ENCODE measurements at places on chromosomes 7 and 10.
A peak's percentile ranks its signal among the peaks of the same experiment; 100 is the strongest.

DNA sequence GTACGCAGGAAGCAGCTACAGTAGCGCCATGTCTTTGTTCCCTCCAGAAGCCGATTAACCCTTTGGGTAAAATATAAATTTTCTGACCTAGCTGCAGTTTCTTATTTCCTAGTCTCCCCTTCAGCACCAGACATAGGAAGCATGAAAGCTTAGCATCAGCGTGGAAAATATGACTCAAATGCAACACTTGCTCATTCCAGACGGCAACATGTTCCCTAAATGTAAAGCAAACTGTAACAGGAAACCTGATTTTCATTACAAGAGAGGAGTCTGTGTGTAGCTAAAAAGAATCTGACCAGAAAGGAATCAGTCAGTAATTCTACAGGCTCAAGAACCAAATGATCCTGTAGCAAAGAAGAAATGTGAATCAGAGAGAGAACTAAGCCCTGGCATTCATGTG is 219.2 kb downstream of the C7orf25 start:
- DNase-seq: no peak

DNA sequence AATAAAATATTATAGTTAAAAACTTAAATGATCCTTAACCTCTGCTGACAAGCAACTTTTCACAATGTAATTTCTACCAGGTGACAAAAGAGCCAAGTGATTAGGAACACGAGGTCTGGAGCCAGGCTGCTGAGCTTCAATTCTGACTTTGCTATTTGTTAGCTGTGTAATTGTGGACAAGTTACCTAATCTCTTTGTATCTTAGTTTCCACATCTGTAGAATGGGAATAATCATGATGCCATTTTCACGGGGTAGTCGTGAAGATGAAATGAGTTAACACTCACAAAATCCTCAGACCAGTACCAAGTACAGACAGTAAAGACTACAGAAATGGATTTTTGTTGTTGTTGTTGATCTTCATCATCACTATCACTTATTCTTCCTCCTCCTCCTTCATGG is 144.5 kb downstream of the SLC25A13 start:
- DNase-seq: no peak

- no peak for DNase-seq
These were observed 13.6 kb upstream of the PRKAG2 start for GRCh38 chr7:151890355-151891004.

DNA sequence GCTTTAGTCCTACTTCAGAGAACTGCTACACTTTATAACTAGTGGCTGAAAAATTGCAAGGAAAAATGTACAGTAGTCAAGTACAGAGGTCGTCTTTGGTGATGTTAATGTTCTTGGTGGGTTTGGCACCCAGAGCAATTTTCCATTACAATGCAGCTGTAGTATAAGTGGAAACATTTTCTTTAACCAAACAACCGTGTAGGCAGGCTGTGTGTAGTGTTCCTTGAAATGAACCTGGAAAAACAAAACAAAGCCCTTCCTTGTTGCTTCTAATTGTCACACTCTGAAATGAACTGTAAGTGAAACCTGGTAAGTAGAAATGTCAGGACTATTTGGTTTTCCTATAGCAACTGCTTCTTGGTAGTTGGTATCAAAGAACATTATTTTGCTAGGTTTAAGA is 256.9 kb downstream of the MDFIC start:
- DNase-seq: no peak

- peak; percentile 53 for DNase-seq
These were observed 56.8 kb upstream of the FAM171A1 start for GRCh38 chr10:15427843-15428414.

DNA sequence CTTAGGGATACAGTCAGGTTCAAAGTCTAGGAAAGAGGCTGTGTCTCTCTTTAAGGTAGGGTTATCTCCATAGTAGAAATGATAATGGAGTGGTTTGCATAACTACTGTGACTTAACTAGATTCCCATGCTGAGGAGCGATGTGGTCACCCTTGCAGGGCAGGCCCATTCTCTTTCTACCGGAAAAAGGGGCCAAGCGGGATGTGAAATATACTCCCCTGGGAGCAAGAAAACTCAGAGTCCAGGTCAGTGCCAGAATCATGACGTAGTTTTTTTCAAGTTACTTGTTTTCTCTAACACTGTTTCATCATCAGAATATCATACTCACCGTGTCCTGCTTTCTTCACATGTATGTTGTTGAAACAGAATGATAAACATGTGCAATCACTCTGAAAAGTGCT is 649.0 kb upstream of the ANKRD30A start:
- DNase-seq: no peak

DNA sequence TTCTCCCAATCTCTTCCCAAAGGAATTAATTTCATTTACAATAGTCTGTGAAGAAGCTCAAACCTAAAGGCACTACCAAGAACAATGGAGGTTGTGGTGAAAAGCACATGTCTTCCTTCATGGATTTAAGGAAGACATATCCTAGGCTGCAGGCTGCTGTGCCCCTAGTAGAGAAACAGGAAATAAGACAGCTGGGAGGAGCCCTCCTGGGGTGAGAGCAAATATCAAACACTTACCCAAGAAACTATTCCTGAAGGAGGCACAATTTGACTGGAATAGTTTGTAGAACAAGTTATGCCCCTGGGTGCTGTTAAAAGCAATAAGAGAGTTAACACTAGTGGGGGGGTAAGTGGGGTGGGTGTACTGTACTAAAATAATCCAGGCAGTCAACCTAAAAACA is 30.1 kb downstream of the PDZD8 start:
- no peak for DNase-seq

DNA sequence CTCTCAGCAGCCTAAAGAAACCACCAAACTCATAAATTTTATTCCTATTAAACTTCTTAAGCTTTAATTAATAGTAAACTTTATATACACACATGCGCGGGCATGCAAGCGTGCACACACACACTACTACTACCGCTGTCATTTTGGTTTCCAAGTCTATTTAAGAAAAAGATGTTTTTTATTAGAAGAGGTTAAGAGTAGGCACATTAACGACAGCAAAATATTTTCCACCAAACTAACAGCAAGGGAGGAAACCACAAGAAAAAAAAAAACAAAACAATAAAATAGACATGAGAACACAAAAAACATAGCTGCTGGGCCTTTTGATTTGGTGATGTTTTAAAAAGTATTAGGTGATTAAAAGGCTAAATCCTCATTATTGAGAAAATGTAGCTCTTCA is 28.6 kb downstream of the RTKN2 start:
- no peak for DNase-seq

GRCh38 chr7:104444017-104444416 is 115.6 kb downstream of the LHFPL3 start:
- DNase-seq: no peak

- no peak for DNase-seq
These were observed 322.7 kb downstream of the CRPPA start for GRCh38 chr7:16098585-16099179.

GRCh38 chr7:133945497-133945896 is 181.6 kb upstream of the LRGUK start:
- DNase-seq: no peak

GRCh38 chr10:27104919-27105318 is 4.6 kb upstream of the ANKRD26 start:
- no peak for DNase-seq

DNA sequence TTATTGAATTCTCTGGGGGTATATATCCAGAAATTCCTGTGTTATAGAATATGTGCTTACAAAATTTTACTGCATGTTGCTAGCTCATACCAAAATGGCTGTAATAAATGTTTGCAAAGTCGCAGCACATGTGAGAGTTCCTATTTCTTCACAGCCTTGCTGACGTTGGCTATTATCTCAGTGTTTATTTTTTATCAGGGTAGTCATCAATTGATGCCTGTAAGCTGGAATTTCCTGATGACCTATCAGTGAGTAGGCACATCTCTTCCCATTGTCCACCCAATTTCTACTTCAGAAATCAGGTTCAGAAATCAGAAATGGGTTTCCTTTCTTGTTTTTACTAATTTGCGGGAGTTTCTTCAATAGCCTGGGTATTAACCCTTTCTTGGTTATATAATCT is 268.1 kb upstream of the FZD8 start:
- no peak for DNase-seq

GRCh38 chr7:47720141-47720906 is 138.4 kb upstream of the TNS3 start:
- no peak for DNase-seq

DNA sequence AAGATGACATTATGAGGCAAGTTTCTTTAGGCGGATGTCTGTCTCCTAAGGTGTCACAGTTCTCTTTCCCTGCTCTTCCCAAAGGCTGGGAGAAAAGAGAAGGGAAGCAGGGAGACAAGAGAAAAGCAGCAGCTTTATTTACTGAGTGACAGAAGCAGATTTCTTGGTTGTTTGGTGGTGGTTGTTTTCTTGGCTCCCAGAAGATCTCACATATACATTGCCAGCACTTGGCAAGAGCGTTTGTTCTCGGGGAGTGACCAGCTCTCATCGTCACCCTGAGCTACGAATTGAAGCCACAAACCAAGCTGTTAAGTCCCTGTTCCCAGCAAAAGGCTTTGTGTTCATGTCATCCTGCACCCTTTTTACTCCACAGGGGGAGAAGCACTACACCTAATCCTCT is 11.4 kb downstream of the CDHR3 start:
- DNase-seq: no peak

DNA sequence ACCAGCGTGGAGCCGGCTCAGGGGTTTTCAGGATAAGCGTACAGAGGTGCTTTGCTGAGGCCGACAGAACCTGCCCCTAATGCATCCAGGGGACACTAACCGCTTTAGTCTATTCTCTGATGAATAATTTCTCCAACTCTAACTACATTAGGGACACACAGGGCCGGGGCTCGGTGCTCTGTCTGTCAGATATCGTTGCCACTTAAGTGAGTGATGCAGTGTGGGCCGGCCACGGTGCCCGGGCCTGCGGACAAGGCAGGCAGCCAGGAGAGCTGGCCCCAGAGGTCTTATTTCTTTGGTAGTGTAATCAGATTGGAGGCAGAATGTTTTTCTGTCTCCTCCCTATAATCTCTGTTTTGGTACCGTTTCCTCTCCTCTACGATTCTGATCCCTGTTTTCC is 62.7 kb downstream of the ADRA2A start:
- no peak for DNase-seq

DNA sequence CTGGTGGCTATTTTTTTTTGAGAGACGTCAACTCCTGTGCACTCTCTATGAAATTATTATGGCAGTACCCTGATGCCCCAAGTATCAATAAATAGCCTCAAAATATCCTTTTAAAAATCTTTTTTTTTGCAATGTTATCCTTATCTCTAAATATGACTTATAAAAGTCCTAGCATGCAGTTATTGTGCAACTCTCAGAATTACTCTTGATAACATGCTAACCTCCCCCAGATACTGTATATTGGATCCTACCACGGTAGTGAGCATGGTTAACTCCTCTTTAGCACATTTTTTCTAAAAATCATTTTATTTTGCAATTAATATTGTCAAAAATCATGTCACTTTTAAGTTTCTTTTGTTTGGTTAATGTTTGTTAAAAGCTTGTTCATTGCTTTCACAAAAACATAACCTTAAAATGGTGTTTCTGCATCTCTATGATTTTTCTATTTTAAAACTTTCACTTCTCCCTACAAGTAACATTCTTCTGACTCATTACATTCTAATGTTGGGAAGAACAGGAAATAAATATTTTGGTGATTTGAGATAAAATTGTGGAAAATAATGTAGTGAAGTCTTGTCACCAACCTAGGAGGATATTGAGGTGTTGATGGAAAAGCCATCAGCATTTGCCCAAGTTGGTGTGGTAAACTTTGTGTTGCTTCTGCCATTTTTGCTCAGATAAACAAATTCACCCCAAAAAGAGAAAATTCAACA is 42.1 kb upstream of the ADRA2A start:
- DNase-seq: no peak

- DNase-seq: no peak
These were observed 572.4 kb downstream of the PHTF2 start for GRCh38 chr7:78370936-78371335.

- no peak for DNase-seq
These were observed 120.4 kb upstream of the RAB11FIP2 start for GRCh38 chr10:118167056-118167700.

GRCh38 chr7:65809982-65810288 is 62.9 kb upstream of the VKORC1L1 start:
- no peak for DNase-seq

- DNase-seq: no peak
These were observed 182.1 kb downstream of the ARID5B start for GRCh38 chr10:62083412-62084267.

- no peak for DNase-seq
These were observed 51.5 kb upstream of the MYL10 start for GRCh38 chr7:101680406-101681145.

DNA sequence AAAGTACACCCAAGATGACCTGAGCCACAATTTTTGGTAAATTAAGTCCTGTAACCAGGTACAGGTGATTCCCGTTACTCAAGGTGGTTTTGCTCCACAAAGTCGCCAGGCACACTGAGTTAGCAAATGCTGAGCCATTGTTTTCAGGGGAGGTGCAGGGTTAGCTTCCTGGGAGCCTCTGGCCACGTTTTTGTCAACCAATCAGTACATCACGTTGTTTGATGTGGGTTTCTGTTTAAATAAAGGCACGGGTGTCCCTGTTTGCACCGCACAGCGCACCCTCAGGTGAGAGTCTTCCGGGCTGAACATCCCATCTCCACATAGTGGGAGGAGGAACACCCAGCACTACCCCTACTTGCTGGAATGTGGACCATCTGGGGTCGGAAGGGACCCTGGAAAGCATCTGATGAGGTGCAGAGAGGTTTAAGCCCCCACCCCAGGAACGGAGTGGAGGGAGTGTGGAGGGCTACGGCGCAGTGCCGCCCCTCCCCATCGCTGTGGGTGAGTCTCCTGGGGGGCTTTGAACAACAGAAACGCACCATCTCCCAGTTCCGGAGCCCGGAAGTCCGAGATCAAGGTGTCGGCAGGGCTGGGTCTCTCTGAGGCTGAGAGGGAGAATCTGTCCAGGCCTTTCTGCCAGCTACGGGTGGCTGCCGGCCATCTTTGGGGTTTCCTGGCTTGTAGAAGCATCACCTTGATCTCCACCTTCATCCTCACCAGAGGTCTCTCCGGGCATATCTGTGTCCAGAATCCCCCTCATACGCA is 42.5 kb downstream of the PRKAG2 start:
- no peak for DNase-seq

DNA sequence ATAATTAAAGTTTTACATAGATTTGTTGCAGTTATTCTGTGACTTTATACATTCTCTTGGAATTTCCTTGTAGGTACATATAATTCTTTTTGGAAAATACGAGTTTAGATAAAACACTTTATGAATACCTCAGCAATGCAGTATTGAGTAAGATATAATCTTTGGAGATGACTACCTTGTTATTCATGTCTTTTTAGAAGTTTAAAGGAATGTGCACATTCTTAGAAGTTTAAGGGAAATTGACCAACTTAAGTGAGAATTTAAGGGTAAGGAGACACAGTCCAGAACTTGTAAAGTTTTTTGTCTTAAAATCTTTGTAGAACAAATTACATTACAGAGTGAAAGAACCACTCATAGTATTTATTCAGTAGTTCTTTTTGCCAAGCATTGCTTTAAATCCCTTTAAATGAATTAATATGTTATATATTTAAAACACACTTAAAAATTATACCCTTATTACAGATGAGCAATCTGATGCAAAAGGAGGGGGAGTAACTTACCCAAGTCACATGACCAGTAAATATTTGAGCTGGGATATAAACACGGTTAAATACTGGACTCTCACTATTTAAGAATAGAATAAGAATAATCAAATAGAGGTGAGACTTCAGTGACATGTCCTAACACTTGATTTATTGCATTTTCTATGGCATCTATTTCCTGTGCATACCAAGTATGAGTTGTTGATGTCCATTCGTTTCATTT is 139.5 kb upstream of the FERD3L start:
- DNase-seq: no peak

- peak; percentile 26 for DNase-seq
These were observed 91.2 kb downstream of the GTF2IRD1 start for GRCh38 chr7:74544706-74545469.

GRCh38 chr10:83142074-83142563 is 997.2 kb upstream of the GHITM start:
- no peak for DNase-seq
